Aortic smooth muscle cell (primary cell): ENCODE measurements at places on chromosomes 11 and 22. TPM values are rescaled to one million over a fixed set of nuclear protein-coding genes. Genes with fewer than 3 reads are reported as not detected.

Gene GP1BB
- 1.6 and 2.1 TPM in 2 replicates for total RNA-seq

Gene CASP1
- total RNA-seq, result 33.2 and 34.4 TPM in 2 replicates

Gene FLRT1
- total RNA-seq, result under 0.01 TPM in 1 of 2 replicates, not detected in the other

Gene OR8J1
- not detected in 2 replicates for total RNA-seq

Gene LMF2
- total RNA-seq, result 24.8 and 29.5 TPM in 2 replicates

Gene ZNRF3
- 2.3 and 2.4 TPM in 2 replicates for total RNA-seq

Gene MYO7A
- total RNA-seq, result 0.26 and 0.44 TPM in 2 replicates

Gene NLRP14
- total RNA-seq, result 0.37 and 0.92 TPM in 2 replicates

Gene PRODH
- 0.06 TPM in 1 of 2 replicates, not detected in the other for total RNA-seq

Gene EFCAB6
- 2.4 and 2.5 TPM in 2 replicates for total RNA-seq

Gene GVQW3
- 2.1 and 2.4 TPM in 2 replicates for total RNA-seq

Gene PSMD13
- 152 and 162 TPM in 2 replicates for total RNA-seq

Gene CD3G
- not detected in 2 replicates for total RNA-seq

Gene AMPD3
- total RNA-seq, result 0.66 and 1.1 TPM in 2 replicates

Gene XKR3
- 0.06 TPM in 1 of 2 replicates, not detected in the other for total RNA-seq

Gene C1QTNF6
- total RNA-seq, result 4.6 and 5.7 TPM in 2 replicates

Gene CRYBA4
- not detected in 2 replicates for total RNA-seq

Gene ADM
- total RNA-seq, result 92.6 and 111 TPM in 2 replicates

Gene NXPE4
- not detected in 2 replicates for total RNA-seq

Gene NDUFC2
- total RNA-seq, result 76.5 and 89.8 TPM in 2 replicates

Gene MS4A3
- not detected in 2 replicates for total RNA-seq

Gene ASPHD2
- total RNA-seq, result 1.8 TPM in 2 replicates

Gene OR4D5
- total RNA-seq, result not detected in 2 replicates

Gene KCTD14
- total RNA-seq, result 0.13 and 0.25 TPM in 2 replicates

Gene OR8A1
- not detected in 2 replicates for total RNA-seq

Gene SYTL2
- total RNA-seq, result 7.0 and 7.5 TPM in 2 replicates

Gene MMP7
- total RNA-seq, result not detected in 2 replicates

Gene ISX
- not detected in 2 replicates for total RNA-seq

Gene TIMM10
- 50.9 and 68.6 TPM in 2 replicates for total RNA-seq

Gene MPPED2
- total RNA-seq, result 0.12 and 0.13 TPM in 2 replicates

Gene ZNF74
- total RNA-seq, result 5.0 and 5.1 TPM in 2 replicates

Gene OR52N4
- total RNA-seq, result not detected in 2 replicates

Gene SLC6A5
- total RNA-seq, result not detected in 2 replicates

Gene SNU13
- 59.3 and 86.3 TPM in 2 replicates for total RNA-seq
